ENCODE measurements at places on chromosomes 12 and 14. TPM values are rescaled to one million over a fixed set of nuclear protein-coding genes. Genes with fewer than 3 reads are reported as not detected.

The APOF gene
- not detected for total RNA-seq

The STAB2 gene
- total RNA-seq = not detected

The PPP4R4 gene
- total RNA-seq = 6.5 TPM

The AMN1 gene
- 18.8 TPM for total RNA-seq

The EGLN3 gene
- total RNA-seq = 0.34 TPM

GRCh38 chr12:23536293-23536692, 413.2 kb downstream of the SOX5 start:
- no peak for DNase-seq

DNA sequence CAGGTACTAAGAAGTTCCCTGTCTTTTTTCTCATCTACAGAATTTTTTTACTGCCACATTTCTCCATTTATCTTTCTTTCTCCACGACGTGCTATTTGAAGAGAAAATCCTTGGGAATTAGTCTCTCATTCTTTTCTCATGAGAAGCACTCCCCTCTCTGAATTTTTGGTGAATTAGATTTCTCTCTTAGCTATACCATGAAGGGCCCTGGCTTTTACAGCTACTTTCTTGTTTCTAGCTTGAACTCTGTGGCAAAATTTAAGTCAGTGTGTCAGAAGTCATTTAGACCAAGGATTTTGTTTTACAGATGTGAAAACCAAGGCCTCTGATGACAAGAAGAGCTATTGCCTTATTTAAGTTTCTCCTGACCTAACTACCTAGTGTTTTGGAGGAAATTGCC, 213.1 kb downstream of the AEBP2 start:
- no peak for DNase-seq

DNA sequence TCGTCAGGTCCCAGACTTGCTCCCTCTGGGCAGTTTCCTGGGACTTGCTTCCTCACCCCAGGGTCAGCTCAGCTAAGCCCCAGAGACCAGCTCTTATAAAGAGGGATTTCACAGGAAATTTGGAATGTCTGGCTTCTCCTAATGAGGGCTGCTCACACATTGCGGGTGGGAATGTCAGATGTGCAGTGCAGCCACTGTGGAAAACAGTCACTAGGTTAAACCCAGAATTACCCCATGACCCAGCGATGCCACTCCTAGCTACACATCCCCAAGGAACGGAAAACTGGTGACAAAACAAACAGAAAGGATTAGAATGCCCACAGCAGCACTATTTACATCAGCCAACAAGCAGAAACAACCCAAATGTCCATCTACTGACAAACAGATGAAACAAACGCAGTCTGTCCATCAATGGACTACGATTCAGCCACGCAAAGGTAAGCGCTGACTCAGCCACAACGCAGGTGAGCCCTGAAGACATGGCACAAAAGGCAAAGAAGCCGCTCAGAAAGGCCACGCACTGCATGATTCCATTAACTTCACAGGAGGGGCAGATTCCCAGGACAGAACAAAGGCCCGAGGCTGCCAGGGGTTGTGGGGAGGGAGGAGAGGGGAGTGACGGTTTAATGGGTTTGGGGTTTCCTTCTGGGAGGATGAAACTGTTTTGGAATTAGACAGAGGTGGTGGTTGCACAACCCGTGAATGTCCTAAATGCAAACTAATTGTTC, 63.0 kb downstream of the NCOR2 start:
- DNase-seq = no peak

GRCh38 chr12:21666722-21667121, 9.1 kb upstream of the LDHB start:
- DNase-seq = no peak

The STON2 gene
- 0.45 TPM for total RNA-seq

The P2RX2 gene
- total RNA-seq = not detected

DNA sequence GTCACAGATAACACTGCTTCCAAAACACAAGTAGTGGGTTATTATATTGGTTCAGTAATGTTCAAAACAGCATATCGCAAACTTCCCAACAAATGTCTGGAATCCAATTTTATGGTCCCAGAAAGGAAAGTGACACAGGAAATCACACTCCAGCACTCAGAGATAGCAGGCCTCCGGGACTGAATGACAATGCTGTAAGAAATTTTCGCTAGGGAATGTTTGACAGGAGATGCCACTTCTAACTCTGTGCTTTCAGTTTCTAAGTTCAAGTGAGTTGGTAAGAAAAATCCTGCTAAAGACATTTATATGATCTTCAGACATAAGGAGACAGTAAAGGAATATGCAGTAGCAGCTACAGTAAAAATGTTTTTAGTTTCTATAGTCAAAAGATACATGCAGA, 93.2 kb downstream of the SLC2A13 start:
- no peak for DNase-seq

- no peak for DNase-seq
These were observed 1.4 kb downstream of the FIGNL2 start for GRCh38 chr12:51846911-51847642.

DNA sequence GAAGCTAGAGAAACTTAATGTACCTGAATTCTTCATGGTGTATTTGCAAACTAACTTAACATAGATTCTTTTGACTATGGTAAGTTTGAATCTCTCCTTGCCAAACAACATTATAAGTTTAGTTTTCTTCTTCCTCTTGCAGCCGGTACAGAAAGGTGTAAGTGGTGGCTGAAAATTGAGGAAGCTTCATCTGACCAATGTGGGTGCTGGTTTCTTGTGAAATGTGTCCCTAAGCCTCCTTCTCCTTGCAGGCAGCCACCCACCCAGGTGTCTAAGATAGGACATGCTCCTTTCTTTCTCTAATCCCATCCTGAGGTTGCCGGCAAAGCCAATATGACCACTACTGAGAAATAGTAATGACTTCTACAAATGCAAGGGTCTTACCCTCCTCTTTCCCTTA, 20.6 kb downstream of the GSG1 start:
- DNase-seq = no peak

The TAS2R9 gene
- total RNA-seq = not detected

- no peak for DNase-seq
These were observed 77.9 kb downstream of the SPRING1 start for GRCh38 chr12:116659771-116660481.

The LUM gene
- total RNA-seq = not detected

The ACSS3 gene
- total RNA-seq = not detected

GRCh38 chr12:27515671-27516070, 8.3 kb upstream of the PPFIBP1 start:
- no peak for DNase-seq

The PTCSC3 gene
- total RNA-seq = not detected

The CCDC85C gene
- 5.1 TPM for total RNA-seq

GRCh38 chr12:19988459-19988873, 379.9 kb upstream of the PDE3A start:
- DNase-seq = no peak

GRCh38 chr12:46473634-46474329, 101.2 kb upstream of the SLC38A2 start:
- no peak for DNase-seq

DNA sequence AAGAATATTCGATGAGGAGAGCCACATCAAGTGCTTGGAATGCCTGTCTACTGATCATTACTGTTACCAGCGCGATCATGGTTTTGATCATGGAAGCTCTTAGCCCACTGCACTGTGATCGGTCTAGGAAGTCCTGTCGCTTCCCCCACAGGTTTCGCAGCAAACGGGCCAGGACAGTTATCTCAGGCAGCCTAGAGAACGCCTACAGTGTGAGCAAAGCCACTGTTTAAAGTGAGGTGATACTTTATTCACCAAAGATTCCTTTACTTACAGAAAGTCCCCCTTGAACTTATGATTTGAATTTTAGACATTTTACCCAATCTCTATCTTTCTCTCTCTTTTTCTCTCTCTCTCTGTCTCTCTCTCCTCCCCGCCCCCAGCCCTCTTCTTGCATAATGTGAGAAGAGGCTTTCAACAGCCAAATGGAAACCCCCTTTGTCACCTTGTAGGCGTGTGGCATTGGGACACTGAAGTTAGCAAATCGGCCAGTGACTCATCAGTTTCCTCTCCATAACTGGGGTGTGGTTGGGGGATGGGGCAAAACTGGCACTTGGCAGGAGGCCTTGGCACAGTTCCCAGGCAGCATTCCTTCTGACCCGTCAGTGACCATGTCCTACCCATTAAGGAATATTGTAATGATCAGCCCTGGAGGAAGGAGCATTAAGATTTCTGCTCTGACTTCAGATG, 214.8 kb downstream of the CHST11 start:
- DNase-seq = peak; percentile 83

The BRMS1L gene
- 5.7 TPM for total RNA-seq

The PRPH gene
- total RNA-seq = not detected

GRCh38 chr12:95266254-95266653, 48.6 kb downstream of the VEZT start:
- DNase-seq = no peak

DNA sequence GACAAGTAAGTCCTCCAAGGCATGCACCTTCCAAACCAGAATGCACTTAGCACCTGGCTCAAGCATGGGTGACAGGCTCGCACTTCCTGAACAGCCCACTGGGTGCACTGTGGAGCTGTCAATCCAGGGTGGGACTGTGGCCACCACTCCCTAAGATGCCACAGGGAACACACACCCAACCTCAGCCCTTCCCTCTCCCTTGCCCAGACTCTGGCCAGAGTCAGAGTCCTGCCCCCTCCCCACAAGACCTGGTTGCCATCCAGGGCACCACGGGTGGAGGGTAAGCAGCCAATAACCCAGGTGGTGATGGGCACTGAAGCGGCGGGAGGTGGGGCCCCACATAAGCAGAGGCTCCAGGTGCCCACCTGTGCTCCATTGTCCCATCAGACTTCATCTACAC, 160.6 kb downstream of the MYRFL start:
- no peak for DNase-seq

DNA sequence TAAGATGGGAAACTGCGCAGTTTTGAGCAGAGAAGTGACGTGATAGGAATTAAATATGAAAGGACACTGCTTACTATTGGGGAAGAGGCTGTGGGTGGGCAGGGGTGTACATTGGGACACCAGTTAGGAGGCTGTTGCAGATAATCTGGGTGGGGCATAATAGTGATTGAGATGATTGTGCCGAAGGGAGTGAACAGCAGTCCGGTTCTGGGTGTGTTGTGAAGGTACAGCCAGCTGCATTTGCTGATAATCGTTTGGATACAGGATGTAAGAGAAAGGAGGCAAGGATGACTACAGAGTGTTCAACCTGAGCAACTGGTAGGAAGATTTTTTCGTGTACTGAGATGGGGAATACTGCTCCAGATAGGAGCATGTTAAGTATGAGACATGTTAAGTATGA, 205.2 kb upstream of the NEDD1 start:
- no peak for DNase-seq

DNA sequence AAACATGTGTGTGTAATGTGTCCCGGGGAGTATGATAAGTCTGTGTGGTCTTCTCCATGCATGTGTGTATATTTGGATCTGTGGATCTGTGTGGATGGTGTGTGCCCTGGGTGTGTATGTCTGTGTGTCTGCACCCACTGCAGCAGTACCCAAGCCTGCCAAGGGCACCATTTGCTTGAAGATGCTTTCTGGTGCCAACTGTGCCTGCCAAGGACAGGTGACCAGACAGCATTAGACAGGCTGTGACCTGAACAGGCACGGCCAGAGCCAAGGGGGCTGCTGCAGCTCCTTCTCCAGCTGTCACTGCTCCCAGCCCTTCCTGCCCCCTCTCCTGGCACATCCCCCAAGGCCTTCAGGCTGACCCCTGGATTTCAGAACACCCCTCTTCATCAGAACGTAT, 35.0 kb downstream of the DTX1 start:
- DNase-seq = no peak

- peak; percentile 87 for DNase-seq
These were observed 44.1 kb downstream of the PITPNM2 start for GRCh38 chr12:123106640-123107359.

DNA sequence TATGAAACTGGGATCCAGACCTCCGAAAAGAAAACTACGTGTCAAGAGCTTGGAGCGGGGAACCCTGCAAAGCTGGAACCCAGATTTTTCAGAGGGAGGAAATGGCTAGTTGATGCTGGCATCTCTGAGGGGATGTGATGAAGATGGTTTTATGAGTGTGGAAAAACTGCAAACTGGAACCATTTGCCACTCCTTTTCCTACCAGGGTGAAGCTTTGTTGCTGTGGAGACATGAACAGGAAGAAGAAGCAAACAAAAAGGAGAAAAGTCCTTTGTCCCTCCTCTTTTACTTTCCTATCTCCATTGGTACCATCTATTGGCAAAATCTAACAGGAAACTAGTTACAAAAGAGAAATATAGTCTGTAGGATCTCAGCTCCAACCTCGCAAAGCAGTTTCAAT, 39.2 kb downstream of the CDK17 start:
- no peak for DNase-seq

GRCh38 chr12:48143898-48144297, 13.4 kb downstream of the ASB8 start:
- no peak for DNase-seq

The IFNG-AS1 gene
- not detected for total RNA-seq

Measured in activated naive CD4-positive, alpha-beta T cell treated with anti-CD3 and anti-CD28 coated beads, Interleukin-2, amount 50 U/mL, for 72 hours (primary cell).